ENCODE measurements at places on chromosomes 4 and X. TPM values are rescaled to one million over a fixed set of nuclear protein-coding genes. Genes with fewer than 3 reads are reported as not detected.

- DNase-seq, result no peak
- H3K27ac ChIP-seq, result no peak overlapping the region
- H3K27me3 ChIP-seq, result no peaks in the 10 kb centered on the region
- no peaks in the 10 kb centered on the region for H3K36me3 ChIP-seq
These were observed 344.0 kb upstream of the NWD2 start for GRCh38 chr4:36900446-36900987.

GRCh38 chr4:109699553-109700225 lies 3.6 kb downstream of the CASP6 start:
- DNase-seq, result no peak
- peaks cover 14% of the 10 kb centered on the region for H3K36me3 ChIP-seq

DNA sequence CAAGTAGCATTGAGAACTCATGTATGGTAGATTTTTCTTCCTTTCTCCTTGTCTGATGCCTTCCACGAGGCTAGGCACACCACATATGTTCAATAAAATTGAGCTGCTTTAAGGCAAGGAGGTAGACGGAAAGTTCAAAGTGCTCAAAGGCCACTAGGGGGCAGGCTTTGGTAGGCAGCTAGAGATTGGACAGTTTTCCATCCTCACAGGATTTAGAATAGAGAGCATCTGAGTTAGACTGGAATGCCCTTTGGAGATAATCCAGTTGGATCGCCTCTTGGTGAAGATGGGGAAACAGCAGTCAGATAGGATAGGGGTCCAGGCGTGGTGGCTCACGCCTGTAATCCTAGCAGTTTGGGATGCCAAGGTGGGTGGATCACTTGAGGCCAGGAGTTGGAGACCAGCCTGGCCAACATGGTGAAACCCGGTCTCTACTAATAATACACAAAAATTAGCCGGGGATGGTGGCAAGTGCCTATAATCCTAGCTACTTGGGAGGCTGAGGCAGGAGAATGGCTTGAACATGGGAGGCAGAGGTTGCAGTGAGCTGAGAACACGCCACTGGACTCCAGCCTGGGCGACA lies 30.4 kb downstream of the ELF4 start:
- no peak overlapping the region for H3K27ac ChIP-seq
- no peak overlapping the region for H3K4me3 ChIP-seq
- peaks cover 18% of the 10 kb centered on the region for H3K36me3 ChIP-seq
- peak; percentile 29 for DNase-seq
- no peaks in the 10 kb centered on the region for H3K27me3 ChIP-seq
- peaks cover 54% of the 10 kb centered on the region for H3K4me1 ChIP-seq

DNA sequence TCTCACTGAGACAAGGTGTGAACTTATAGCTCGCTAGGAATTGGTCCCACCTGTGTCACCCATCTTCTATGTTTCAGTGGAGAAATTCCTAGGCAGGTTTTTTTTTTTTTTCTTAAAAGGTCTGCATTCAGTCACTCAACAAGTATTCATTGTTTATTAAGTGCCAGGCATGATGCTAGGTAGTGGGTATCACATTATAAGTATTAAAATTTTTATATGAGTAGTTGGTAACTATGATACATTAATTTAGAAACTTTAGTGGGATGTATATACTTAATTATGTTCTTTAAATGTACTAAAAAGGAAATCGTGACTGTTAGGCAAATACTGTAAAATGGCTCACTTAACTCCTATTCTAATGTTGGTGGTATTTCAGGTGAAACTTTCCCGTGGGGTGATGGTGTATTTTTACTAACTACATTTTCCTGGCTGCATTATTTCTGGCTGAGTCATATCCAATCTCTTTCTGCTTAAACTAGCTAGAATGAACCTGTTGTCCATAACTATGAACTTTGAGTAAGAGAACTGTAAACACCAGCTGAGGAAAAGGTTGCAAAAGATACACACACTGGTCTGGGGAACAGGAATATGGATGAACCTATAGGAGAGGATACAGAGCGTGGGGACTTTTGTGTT lies 49.3 kb upstream of the MED14 start:
- no peak overlapping the region for H3K4me3 ChIP-seq
- H3K36me3 ChIP-seq, result no peaks in the 10 kb centered on the region
- no peak for DNase-seq
- H3K4me1 ChIP-seq, result no peaks in the 10 kb centered on the region
- H3K27me3 ChIP-seq, result no peaks in the 10 kb centered on the region
- H3K27ac ChIP-seq, result no peak overlapping the region

DNA sequence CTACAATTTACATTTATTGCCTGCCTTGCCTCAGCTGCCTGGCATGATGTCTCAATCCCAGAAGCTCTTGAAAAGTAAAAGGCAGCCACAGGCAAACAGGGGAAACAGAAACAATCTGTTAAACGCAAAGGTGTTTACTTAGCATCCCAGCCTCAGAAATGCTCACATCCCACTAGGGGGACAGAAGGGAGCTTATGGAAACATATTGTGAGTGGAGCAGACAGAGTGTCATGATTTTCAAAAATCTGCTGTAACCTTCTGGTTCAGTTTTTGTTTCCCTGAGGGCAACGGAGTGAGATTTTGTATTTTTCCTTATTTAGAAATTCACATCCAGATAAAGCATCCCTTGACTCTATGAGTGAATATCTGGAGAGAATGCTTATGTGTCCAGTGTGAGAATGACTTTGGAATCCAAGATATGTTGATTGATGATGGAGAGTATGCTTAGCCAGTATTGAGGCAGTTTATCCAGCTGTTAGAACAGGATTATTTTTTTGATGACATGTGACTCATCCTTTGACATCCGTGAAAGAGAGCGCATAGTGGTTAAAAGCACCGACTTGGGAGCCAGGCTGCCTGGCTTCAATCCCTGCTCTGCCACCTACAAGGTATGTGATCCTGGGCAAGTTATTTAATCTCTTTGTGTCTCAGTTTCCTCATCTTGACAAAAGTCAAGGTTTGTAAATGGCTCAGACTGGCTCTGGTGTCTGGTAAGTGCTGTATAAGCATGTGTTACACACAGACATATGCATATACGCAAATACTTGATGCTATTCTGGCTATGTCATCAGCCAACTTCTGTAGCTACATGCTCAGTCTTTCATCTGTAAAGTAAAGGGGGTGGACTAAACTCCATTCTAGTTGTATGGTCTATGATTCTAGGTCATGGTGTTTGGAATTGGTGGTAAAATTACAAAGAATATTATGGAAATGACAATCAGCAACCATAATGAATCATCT lies 381.2 kb downstream of the RAPGEF2 start:
- no peak overlapping the region for H3K27ac ChIP-seq
- no peak overlapping the region for H3K4me3 ChIP-seq
- H3K36me3 ChIP-seq, result no peaks in the 10 kb centered on the region
- H3K4me1 ChIP-seq, result no peaks in the 10 kb centered on the region
- no peak for DNase-seq

Gene NOX1
- total RNA-seq, result not detected

Gene LPAR4
- not detected for total RNA-seq

DNA sequence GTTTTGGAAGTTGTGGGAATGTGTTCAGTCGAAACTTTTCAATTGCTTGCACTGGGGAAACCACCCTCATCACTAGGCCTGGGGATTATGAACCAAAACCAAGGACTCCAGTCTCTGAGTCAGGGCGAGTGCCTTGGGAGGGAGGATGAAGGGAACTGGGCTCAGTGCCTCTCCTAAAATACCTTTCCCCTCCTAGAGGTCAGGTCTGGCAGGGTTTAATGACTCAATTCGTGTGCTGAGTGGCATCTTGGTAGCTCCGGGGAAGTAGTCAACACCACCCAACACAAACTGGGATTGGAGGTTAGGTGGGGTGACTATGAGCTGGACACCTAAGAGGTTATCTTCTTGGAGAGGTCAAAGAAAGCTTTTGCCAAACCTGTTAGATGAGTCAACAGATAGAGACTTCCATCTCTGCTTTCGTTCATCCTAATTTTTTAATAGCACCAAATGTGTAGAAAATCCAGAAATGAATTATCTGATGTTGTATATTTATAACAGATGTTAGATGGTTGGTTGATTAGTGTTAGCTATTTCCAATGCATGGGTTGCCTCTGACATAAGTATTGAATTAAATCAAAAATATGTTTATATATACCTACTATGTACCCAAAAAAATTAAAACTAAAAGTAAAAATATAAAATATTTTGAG lies 202.8 kb downstream of the SHROOM3 start:
- no peak overlapping the region for H3K4me3 ChIP-seq
- DNase-seq, result no peak
- H3K27ac ChIP-seq, result no peak overlapping the region
- no peaks in the 10 kb centered on the region for H3K36me3 ChIP-seq

DNA sequence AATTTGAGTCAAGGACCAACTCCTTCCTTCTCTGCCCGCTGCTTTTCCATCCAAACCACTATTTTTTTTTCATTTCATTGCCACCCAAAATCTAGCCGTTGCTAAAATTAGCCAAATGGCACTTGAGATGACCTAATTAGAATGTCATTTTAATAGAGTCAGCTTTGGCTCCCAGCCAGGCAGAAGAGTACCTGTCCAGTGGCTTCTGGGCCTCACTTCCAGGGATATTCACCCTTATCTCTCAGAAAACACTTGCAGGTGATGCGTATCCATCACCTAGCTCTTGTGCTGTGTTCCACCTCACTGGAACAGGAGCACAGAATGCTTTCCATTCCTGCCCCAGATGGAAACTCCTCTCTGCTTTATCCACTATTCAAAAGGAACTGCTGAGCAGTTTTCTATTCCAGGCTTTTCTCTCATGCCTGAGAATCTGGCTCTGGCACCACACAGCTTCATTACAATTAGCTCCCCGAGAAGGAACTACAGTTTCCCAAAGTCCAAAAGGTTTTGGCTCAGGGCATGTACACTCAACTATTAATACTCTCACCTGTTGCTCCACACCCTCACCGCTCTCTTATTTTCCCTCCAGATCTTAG lies 18.5 kb downstream of the MAGEA9B start:
- no peaks in the 10 kb centered on the region for H3K4me1 ChIP-seq
- no peak overlapping the region for H3K4me3 ChIP-seq
- no peak for DNase-seq

DNA sequence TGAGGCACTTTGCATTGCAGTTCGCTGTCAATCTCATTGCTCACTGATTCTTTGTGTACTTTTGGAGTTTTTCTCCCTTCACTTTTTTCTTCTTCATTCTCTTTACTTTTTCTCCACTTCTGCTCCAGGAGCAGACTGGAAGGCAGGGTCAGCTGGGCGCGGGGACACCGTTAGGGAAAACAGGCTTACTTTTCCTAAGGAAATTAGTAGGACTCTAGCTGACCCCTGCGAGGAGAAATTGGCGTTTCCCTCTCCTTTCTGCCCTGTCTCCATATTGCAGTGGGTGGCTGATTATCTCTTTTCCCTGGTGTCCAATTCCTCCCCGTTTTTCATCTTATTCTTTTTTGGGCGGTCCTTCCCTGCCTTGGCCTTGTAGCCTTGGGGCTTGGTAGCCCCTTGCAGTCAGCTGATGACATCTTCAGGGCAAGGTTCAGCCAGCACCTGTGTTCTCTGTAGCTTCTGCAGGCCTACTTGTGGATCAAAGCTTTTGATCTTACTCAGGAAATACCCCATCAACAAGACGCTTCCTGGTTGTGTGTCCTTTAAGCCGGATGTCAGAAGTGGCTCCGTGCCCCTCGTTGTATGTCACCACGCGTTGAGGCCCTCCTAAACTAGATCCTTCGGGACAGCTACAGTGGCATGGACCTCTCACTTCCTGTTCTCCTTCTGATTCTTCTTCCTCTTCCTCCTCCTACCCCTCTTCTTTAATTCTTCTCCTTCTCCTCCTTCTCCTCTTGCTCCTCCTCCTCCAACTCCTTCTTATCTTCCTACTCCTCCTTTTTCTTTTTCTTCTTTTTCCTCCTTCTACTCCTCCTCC lies 36.1 kb downstream of the NBDY start:
- H3K4me3 ChIP-seq, result peak overlapping the region; percentile 7
- H3K27me3 ChIP-seq, result no peaks in the 10 kb centered on the region
- H3K36me3 ChIP-seq, result peaks cover 16% of the 10 kb centered on the region
- no peak for DNase-seq
- peaks cover 52% of the 10 kb centered on the region for H3K4me1 ChIP-seq
- H3K27ac ChIP-seq, result peak overlapping the region; percentile 52

DNA sequence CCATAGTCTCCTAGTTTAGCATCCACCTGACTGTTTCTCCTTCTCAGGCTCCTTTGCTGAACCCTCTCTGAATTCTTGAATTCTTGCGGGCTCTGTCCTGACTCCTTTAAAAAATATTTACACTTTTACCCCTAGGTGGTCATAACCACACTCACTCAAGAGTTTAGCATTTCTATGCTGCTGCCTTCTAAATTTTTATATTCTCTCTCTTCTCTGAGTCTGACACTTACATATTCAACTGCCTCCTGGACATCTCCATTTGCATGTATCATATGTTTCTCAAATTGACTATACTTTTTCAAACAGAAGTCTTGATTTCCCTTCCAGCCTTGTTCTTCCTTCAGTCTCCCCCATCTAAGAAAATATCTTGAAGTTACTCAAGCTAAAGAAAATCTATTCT lies 31.6 kb downstream of the ARL9 start:
- no peaks in the 10 kb centered on the region for H3K4me1 ChIP-seq
- DNase-seq, result no peak
- H3K27me3 ChIP-seq, result peaks cover 26% of the 10 kb centered on the region
- H3K27ac ChIP-seq, result no peak overlapping the region

DNA sequence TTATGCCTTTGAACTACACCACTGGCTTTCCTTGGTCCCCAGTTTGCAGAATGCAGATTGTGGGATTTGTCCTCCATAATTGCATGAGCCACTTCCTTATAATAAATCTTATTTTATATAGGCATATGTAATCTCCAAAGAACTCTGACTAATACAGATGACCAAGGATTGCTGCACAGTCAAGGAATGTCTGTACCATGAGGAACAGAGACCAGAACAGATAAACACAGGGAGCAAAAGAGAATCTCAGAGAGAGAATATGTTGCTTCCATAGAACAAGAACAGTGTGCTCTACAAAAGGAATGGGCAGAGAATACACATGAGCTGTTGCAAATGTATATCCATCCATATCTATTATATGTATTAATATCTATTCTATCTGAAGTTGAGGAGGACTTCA lies 111.1 kb downstream of the ADRA2C start:
- H3K4me3 ChIP-seq, result no peak overlapping the region
- H3K4me1 ChIP-seq, result peaks cover 16% of the 10 kb centered on the region
- DNase-seq, result no peak
- H3K36me3 ChIP-seq, result no peaks in the 10 kb centered on the region

Gene HAUS3
- total RNA-seq, result 143 TPM

- no peaks in the 10 kb centered on the region for H3K36me3 ChIP-seq
- no peak overlapping the region for H3K27ac ChIP-seq
- no peaks in the 10 kb centered on the region for H3K27me3 ChIP-seq
- no peak overlapping the region for H3K4me3 ChIP-seq
These were observed 196.8 kb upstream of the FAT1 start for GRCh38 chr4:186920483-186920882.

Gene ADAM29
- not detected for total RNA-seq

Gene NOP14
- total RNA-seq, result 21.8 TPM

- no peaks in the 10 kb centered on the region for H3K27me3 ChIP-seq
- no peak for DNase-seq
- H3K27ac ChIP-seq, result no peak overlapping the region
- no peaks in the 10 kb centered on the region for H3K4me1 ChIP-seq
These were observed 881.0 kb downstream of the PCDH18 start for GRCh38 chr4:136651278-136651667.
